MG63 (cell line): ENCODE measurements at places on chromosomes 1 and 21. TPM values are rescaled to one million over a fixed set of nuclear protein-coding genes. Genes with fewer than 3 reads are reported as not detected.

CR1L gene
- total RNA-seq = not detected in 2 replicates

WNT2B gene
- 11.0 and 12.0 TPM in 2 replicates for total RNA-seq

SMIM1 gene
- total RNA-seq = not detected in 2 replicates

SLC1A7 gene
- total RNA-seq = not detected in 2 replicates

KIF14 gene
- 11.6 and 15.7 TPM in 2 replicates for total RNA-seq

LPAR3 gene
- total RNA-seq = 0.07 and 7.3 TPM in 2 replicates

- no peak for DNase-seq
Observed at GRCh38 chr1:93814795-93815340, 64.1 kb downstream of the DNTTIP2 start.

DNA sequence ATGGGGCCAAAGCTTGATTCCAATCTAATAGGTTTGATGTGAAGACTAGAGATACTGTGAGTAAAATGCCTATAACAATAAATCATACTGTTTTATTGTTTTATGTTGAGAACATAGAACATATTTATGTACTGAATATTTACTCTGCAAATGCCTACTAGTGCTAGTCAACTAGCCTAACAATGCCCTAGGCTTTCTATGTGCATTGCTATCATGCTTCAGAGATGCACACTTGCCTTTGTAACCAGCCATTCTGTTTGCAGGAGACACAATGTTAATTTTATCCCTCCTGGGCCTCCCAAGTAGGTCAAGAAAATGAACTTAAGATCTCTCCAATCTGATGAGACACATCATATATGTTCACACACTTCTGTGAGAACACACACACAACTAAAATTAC lies 530.8 kb upstream of the BEND5 start:
- no peak for DNase-seq

DNA sequence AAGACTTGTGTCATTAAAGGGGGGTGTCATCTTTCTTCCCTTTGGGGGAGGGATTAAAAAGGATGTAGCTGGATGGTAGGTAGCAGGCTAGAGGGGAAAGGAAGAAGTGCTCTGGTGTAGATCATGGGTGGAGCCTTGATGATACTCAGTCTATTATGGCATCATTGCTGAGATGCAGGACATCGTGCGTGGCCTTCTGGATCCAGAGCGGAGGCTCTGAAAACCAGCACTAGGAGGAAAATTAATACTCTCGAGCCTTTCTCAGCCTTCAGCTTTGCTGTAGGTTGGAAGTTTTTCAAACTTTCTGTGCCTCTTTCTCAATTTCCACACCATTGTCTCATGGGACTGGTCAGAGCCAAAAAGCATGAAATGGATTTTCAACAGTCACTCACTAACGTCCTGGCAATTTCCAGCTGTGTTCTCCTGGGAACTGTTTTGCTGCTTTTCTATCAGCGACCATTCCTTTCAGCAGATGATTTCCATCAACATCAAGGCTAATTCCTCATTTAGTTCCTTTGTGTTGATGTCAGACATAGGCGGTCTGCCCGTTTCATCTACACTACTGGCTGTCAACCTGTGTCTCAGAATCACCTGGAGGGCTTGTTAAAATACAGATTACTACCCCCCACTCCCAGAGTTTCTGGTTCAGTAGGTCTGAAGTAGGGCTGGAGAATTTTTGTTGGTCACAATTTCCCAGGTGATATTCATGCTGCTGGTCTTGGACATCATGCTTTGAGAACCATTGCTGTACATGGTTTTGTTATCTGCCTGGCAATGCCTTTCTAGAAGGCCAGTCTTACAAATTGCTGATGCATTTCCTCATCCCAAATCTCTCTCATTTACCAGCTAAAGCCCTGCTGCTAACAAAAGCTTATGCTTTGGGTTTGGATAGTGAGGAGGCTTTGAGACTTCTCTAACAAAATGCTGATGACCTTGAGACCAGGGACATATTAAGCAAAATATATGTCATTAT lies 7.7 kb downstream of the CACNA1E start:
- no peak for DNase-seq

- no peak for DNase-seq
Observed at GRCh38 chr1:13702425-13703127, 2.6 kb downstream of the PRDM2 start.

GRCh38 chr1:248613742-248614141 lies 16.2 kb upstream of the OR2T10 start:
- no peak for DNase-seq

DNA sequence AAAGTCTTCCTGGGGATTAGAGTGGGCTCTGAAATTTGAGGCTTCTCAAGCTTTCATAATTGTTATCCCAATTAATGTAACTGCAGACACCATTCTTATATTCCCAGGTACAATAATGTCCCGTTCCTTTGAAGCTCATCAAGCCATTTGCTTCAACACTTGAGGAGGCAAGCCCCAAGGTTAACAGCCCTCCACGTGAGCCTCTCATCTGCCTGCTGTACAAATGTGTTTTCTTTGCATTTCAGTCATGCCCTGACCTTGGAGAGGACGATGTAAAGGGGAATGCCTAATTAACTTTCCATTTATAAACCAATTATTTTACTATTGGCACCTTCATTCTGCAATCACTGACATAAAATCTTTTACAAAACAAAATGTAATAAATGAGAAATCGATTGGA lies 106.3 kb downstream of the SETD4 start:
- DNase-seq = no peak

- DNase-seq = no peak
Observed at GRCh38 chr1:33740040-33740744, 123.7 kb upstream of the HMGB4 start.

DNA sequence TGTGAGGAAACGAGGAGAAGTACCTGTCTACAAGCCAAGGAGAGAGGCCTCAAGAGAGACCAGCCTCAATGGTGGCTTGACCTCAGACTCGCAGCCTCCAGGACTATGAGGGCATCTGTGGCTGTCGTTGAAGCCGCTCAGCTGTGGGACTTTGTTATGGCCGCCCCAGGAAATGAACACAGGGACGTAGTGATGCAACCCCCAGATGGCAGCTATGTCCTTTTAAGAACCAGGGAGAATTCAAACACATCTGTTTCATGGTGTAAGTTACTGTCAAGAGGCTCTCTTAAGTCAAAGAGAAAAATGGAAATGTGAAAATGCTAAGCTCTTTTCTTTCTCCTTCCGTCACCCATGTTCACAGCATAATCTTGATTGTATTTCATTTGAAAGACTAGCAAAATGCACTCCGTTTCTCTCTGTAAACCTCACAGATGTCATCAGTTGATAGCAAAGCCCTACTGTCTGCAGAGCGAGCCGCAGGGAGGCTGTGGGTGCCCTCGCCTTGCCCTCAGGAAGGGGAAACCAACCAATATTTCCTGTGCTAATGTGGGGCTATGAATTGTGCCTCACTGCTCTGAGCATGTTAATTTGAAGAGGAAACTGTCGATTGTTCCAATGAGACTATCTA lies 21.3 kb downstream of the UBASH3A start:
- DNase-seq = no peak

- no peak for DNase-seq
Observed at GRCh38 chr1:3480369-3480719, 25.9 kb downstream of the ARHGEF16 start.

DNA sequence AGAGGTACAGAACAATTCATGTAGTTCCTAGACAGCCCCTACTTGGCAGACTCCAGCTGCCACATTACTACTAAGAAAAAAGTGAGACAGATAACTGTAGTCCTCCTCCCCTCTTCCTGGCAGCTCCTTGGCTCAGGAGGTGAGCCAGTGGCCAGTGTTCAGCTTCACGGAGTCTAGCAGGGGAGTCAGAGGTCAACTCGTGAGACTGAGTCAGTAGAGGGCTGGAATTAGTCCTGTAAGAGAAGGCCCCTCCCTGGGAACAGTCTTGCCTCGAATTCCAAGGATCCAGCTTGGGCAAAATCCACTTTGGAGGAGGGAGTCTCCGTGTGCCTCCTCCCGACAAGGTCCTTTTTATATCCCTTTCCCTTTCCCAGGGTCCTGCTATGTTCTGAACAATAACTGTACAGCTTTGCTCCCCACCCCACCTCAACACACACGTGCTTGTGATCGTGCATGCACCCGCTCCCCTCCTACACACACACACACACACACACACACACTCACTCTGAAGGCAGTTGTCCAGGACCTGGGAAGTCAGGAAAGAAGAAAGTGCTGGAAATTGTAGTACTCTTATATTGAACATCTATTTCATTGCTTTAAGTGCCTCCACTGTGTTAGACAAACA lies 22.5 kb upstream of the SLC27A3 start:
- DNase-seq = peak; percentile 23

- DNase-seq = no peak
Observed at GRCh38 chr1:85378534-85378933, 86.4 kb downstream of the DDAH1 start.

GRCh38 chr1:21174654-21175323 lies 1.9 kb downstream of the EIF4G3 start:
- no peak for DNase-seq

- DNase-seq = peak; percentile 45
Observed at GRCh38 chr1:119040906-119041305, 52.8 kb upstream of the TBX15 start.

- DNase-seq = peak; percentile 57
Observed at GRCh38 chr1:160284220-160284781, 632 bp downstream of the PEX19 start.

DNA sequence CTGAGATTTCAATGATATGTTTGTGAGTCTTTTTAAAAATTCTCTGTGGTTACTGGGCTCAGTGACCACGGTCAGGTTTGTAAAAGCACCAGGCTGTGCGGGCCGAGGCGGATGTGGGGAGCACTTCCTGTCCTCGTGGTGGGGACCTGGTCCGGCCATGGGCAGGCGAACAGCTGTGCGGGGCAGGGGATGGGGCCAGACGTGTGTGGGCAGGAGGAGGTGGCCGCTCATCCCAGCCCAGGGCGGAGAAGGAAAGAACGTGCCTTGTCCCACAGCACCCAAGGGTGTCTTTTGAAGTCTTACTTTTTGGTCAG lies 5.2 kb upstream of the OXCT2 start:
- DNase-seq = no peak

DNA sequence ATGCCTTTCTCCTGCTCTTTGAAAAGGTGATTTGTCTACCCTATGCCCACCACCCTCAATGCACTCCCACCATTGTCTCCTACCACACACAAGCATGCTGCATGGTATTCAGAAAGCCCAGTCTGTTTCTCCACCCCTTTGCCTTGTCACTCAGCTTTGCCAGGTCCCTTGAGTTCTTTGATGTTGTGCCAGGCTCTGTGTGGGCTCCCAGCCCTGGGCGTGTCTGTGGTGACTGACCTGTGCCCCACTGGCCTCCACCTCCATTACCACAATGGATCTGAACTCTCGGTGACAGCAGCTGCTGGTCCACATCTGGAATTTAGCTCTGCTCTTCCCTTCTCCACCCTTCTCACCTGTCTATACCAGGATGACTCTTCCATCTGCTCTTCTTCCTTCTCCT lies 34.9 kb downstream of the ATP2B4 start:
- DNase-seq = peak; percentile 23

- no peak for DNase-seq
Observed at GRCh38 chr1:53562291-53562980, 103.2 kb downstream of the DMRTB1 start.

- peak; percentile 59 for DNase-seq
Observed at GRCh38 chr1:50873458-50874187, 86.4 kb downstream of the FAF1 start.

- no peak for DNase-seq
Observed at GRCh38 chr1:200561856-200562214, 58.7 kb downstream of the KIF14 start.

- no peak for DNase-seq
Observed at GRCh38 chr1:112389689-112390088, 6.3 kb upstream of the CTTNBP2NL start.

DNA sequence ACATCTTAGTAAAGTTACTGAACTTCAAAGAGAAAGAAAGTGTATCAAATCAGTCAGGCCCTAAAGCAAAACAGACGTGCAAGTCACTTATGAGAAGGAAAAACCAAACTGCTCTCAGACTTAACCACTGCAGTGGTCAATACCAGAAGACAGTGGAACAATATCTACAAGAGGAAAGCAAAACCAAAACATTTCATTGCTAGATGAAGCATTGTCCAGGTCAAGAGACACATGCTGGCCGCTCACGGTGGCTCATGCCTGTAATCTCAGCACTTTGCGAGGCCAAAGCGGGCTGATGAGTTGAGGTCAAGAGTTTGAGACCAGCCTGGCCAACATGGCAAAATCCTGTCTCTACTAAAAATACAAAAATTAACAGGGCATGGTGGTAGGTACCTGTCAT lies 82.0 kb upstream of the MROH9 start:
- DNase-seq = no peak

GRCh38 chr1:207810606-207811295 lies 58.9 kb downstream of the CD46 start:
- no peak for DNase-seq

DNA sequence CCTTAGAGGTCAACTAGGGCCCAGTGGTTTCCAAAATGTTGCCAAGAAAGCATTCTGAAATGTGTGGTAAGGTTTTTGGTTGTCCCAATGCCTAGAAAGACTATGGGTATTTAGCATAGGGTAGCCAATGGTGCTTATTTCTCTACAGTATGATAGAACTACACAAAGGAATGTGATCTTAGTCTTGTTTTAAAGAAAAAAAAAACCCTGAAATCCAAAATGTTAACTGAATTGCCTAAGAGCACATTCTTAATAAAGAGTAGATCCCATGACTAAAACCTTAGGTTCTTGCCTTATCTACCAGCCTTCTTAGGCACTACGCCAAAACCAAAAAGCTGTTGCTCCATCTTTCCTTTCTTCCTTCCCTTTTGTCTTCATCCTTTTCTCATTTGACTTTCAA lies 428.2 kb downstream of the MRPL39 start:
- DNase-seq = no peak

- DNase-seq = no peak
Observed at GRCh38 chr1:1173793-1174415, at the start of gene TTLL10. Gene TTLL10, plus strand, starts transcription at chr1:1173880. Its CDS starts 5,336 bp downstream, at chr1:1179216.

GRCh38 chr1:89008511-89008910 lies 14.2 kb downstream of the GBP3 start:
- DNase-seq = no peak
